ENCODE measurements at places on chromosomes 3 and 15. TPM values are rescaled to one million over a fixed set of nuclear protein-coding genes. Genes with fewer than 3 reads are reported as not detected.
A peak's percentile ranks its signal among the peaks of the same experiment; 100 is the strongest.

DNA sequence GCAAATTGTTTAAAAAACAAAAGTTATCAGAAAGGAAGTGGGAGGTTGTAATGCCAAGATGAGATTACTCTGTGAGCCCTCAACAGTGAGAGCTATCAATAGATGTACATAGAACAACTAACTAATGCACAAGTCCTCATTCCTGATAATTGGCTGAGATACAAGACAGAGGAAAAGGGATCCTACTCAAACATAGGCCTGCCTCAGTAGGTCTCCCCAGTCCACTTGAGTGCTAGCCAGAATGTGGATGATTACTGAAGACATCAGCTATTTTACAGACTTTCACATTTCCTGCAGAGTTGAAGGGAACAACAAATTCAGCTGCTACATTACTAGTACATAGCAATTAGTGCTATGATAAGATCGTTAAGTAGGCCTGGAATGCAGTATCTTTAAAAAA lies 981.9 kb downstream of the TUSC7 start:
- DNase-seq = no peak

- DNase-seq = no peak
Measured at GRCh38 chr3:86547692-86548091, 443.3 kb downstream of the VGLL3 start.

Gene ARF4
- 78.2 TPM for total RNA-seq

Gene VIPR1
- total RNA-seq = 15.3 TPM

DNA sequence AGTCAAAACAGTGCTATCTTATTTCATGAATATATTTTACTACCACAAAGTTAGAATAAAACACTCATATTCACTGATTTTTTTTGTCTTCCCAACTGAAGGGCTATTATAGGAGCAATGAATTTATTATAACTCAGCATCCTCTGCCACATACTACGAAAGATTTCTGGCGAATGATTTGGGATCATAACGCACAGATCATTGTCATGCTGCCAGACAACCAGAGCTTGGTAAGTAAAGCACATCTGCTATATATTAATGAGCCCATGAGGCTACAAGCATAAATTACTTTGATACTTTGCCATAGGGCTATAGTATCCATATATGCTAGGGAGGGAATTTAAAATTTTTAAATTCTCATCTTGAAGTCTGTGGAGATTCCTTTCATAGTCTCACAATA lies 95.9 kb downstream of the FEZF2 start:
- no peak for DNase-seq

DNA sequence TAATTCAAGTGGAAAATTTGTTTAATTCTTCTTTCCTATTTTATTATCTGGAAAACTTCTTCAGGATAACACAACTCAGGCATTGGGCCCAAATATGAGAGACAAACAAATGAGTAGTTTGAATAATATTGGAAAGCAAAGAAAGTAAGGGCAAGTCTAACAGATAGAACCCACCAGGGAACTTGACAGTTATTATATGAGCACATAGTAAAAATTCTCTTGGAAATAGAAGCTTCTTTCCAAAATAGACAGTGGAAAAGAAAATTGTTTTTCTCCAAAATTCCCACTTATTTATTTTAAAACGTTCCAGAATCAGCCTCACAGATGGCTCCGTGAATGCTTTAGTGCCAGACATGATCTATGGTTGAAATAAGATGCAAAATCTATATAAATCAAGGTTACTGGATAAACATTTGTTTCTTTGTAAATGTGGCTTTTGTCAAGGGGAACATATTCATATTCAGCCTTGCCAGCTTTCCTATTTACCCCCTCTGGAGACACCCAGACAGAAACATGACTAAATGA lies 23.9 kb downstream of the LDHAL6B start:
- DNase-seq = no peak

DNA sequence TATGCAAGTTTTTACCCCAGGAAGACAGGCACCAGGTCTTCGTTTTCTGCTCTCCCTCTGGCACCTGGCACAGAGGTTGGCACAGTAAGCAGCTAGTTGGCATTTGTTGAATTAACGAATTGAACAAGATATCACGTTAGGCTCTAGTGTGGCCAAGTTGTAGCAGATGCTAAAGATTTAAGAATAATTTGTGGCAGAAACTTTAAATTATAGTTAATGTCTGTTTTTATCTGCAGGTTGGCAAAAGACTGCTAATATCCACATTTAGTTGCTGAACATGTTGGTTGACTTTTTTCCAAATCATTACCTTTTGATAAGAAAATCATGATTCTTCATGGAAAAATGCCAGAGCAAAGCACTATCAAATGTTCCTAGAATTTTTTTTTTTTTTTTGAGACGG lies 8.1 kb downstream of the CHRNA5 start:
- no peak for DNase-seq

DNA sequence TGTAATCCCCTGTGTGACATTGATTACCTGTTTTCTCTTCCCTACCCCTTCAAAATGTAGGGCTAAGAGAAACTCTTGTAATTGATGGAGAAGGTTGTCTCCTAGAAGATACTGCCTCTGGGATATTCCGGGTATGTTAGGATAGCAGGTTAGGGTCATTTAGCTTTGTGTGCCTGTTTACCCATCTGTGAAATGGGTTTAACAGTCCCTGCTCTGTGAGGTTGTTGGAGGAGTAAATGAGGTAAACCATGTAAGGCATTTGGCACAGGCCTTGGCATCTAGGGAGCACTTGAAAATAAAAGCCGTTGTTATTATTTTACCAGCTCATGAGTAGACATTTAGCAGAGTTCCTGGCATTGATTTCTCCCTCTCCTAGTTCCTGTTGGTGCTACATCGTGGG lies 16.4 kb downstream of the PTPRG start:
- no peak for DNase-seq

Gene NTRK3
- total RNA-seq = 1.9 TPM

- no peak for DNase-seq
Measured at GRCh38 chr3:7407107-7407506, 546.2 kb downstream of the GRM7 start.

Gene ANKRD63
- total RNA-seq = not detected

DNA sequence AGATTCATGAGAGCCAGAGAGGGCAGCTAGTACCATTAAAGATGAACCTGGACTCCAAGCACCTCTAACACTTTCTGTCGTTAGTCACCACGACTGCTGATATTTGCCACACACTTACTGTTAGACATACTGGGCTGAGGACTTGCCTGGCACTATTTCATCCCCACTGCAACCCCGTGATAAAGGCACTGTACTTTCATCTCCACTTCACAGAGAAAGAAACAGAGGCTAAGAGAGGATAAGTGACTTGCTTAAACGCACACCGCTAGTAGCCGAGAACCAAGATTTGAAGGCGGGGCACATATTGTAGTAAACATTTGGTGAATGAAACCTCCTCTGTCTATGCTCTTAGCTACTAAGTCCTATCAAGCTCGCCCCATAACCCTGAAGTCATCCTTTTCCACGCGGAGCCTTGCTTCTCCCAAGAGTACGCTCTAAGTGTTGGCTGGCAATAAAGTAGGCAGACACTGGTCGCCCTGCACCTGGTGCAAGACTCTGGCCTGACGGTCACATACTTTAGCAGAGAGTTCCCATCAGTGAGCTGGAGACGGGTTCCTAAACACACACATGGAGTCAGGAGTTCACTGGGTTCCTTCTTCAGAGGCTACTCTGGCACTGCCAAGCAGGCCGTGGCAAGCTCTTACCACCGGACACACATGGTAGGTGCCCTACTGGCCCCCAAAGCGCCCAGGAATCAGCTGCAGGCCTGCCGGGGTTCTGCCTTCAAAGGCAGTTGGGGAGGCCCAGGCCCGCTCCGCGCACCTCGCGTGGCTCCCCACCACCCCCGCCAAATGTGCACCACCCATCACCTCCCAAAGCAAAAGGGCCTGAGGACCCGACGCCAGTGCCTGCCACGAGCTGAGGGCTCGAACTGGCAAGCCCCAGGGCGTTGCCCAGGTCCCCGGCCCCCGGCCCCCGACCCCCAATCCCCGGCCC lies 951 bp downstream of the POMGNT2 start:
- DNase-seq = peak; percentile 84

GRCh38 chr15:40053831-40054604 lies 15.0 kb upstream of the SRP14 start:
- peak; percentile 83 for DNase-seq

GRCh38 chr3:107416886-107417285 lies 39.6 kb downstream of the CCDC54 start:
- no peak for DNase-seq

Gene SIDT1
- 37.2 TPM for total RNA-seq

Gene DNAH1
- 21.0 TPM for total RNA-seq

GRCh38 chr15:89551550-89551949 lies 23.7 kb upstream of the TICRR start:
- DNase-seq = no peak

GRCh38 chr3:38110314-38111050 lies 26.4 kb downstream of the ACAA1 start:
- DNase-seq = peak; percentile 38

DNA sequence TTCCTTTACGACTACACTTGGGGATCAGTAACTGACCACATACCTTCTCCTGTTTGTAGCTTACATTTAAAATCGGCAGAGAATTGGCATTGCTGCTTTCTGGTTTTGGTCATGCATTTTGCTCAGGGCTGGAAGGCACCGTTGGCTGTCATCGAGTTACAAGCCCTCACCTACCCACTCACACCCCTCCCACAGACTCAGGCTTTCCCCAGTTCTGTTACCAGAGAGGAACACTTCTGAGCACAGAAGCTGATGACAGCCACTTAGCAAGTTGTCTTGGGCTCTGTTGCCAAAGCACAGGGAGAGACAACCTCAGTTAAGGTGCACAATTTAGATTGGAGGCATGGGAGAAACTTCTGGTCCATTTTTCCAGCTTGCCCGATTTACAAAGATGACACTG lies 204.8 kb upstream of the TOPAZ1 start:
- no peak for DNase-seq

DNA sequence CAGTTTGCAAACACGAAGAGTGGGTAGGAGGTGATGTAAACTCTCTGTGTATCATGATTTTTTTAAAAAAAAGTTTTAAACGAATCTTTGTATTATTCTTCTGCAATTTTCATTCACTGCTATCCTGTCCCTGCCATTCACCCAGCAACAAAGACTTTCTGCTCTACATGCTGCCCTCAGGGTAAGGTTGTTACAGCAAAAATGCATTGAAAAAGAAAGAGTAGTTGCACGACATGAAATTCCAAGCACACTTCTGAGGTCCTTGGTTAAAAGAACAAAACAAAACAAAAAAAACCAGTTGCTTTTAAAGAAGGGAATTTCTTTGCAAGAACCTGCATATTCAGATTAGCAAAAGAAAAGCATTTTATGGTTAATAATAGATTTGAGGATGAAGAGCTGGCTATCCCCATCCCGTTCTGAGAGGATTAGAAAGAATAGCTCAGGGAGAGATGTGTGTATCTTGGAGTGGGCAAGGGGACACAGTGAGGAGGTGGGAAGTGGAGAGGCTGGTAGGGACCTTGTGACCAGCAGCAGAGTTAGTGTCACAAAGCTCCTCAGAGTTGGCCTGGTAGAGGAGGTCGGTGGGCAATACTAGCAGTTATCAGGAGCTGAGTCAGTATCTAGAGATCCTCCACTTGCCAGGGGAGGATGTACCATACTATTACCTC lies 290.8 kb downstream of the NEK10 start:
- no peak for DNase-seq

DNA sequence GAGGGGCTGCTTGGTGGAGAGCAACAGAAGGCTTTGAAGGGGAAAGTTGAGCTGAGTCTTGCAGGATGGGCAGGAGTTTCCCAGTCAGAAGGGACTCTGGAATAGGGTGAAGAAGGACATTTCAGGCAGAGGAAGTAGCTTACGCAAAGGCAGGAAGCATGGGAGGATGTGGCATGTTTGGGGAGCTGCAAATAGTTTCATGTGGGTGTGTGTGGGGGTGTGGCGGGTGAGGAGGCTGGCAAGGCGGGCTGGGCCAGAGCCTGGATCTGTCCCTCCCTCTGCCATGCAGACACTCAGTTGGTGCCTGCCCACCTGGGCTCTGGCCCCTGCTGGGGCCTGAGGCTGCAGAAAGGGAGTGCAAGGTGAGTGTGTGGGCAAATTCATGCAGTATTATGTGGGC lies 10.4 kb downstream of the TEX264 start:
- peak; percentile 90 for DNase-seq

Gene EIF2A
- total RNA-seq = 149 TPM

DNA sequence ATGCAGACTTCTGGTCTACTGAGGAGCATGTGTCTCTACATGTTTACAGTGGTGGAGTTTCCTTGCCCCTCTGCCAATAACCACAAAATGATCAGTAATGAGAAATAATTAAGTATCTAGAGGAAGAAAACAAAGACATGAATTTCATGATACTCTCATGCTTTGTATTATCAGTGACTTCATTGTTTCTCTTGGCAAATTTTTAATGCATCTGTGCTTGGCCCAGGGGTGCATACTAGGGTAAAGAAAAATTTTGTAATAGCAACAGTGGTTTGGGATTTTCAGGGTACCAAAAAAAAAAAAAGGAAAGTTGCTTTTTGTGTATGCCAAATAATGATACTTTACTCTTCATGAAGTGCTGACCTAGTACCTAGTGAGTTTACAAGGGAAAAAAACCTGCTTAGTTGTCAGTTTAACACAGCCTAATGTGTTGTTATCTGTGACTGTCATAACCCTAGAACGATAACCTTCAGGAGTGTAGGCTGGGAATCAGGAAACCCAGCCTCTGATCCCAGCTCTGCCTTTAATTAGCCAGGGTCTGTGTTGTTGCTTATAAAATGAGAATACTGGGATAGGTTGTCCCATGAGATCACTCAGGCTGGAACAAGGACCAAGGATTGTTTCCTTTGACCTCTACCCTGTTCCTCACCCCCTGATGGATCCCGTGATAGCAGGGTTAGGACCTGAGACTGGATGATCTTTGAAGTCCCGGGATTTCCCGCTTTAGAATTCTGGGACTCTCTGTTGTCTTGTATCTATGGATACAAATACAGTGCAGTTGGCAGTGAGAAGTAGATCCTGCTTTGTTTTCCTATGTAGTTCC lies 117.5 kb downstream of the CMSS1 start:
- DNase-seq = no peak

Gene NEK11
- total RNA-seq = 5.9 TPM

Measured in spleen (tissue), 13 donors.